ENCODE measurements at places on chromosomes 13 and 19.

- no peak for DNase-seq
Measured at GRCh38 chr19:21434967-21435544, 38.1 kb downstream of the ZNF493 start.

DNA sequence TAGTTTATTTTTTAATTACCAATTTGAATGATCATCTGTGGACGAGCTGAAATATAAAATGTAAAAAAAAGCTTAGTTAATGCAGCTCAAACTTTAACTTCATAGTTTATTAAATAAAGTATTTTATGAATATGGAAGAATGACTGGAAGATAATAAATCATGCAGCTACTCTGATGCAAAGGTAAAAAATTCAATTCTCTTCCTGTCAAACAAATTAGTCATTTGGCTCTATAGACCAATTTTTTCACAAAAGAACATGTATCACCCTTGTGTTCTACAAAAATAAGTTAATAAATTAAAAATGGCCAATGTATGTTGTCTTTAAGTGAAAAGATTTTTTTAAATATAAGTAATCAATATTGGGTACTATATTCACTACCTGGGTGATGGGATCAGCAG is 26.2 kb downstream of the EXOSC8 start:
- no peak for DNase-seq

- DNase-seq = no peak
Measured at GRCh38 chr19:7691497-7691896, 10.4 kb downstream of the FCER2 start.

- DNase-seq = no peak
Measured at GRCh38 chr19:932648-933552, 7.1 kb downstream of the ARID3A start.

DNA sequence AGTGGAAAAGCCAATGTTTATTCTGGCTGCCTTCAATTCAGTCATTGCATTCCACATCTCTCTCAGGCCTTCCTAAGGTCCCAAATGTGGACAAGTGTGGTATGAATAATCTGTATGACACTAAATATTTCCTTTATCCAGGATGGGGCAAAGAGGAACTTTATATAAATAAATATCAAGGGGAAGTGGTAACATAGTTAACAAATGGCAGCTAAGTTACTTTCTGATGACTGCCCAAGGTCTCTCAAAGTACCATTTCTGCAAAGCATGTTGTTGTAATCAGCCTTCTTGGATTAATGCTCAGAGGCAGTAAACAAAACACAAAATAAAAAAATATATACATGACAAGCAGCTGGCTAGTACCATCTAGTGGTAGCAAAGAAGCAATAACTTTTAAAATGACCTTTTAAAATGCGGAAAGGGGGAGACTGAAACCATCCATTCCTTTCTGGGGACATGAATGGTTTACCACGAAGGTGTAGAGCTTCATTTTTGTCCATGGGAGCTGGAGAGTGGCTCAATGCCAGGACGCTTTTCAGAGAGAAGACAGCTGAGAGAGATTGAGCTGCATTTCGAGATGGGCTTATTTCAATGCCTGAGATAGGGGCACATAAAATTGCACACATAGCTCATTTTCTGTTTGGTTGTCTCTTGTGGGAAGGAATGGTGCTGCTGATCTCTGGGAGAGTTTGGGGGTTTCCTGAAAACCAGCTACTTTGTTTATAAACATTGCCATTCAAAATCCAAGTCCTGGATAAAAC is 259.2 kb downstream of the RFC3 start:
- peak; percentile 48 for DNase-seq

GRCh38 chr13:110593430-110594130 is 21.8 kb upstream of the NAXD start:
- DNase-seq = peak; percentile 68

- DNase-seq = no peak
Measured at GRCh38 chr13:45474584-45475454, 10.1 kb downstream of the COG3 start.

- no peak for DNase-seq
Measured at GRCh38 chr19:30567536-30568232, 195.5 kb downstream of the ZNF536 start.

DNA sequence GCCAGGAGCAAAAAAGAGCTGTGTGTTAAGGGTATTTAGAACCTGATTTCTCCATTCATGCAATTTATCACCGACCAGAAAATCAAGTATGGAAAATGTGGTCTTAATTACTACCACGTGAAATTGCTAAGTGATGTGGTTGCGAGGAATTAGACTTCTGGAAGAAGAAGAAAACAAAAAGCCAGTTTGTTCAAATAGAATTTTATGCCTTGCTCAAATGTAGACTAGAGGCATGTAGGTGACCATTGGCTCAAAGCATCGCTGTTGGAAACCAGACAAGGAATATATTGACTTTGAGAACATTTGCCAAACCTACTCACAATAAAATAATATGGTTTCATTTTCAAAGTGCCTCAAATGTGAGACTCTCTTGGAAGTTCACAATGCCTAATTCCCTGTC is 57.3 kb upstream of the LRCH1 start:
- no peak for DNase-seq

DNA sequence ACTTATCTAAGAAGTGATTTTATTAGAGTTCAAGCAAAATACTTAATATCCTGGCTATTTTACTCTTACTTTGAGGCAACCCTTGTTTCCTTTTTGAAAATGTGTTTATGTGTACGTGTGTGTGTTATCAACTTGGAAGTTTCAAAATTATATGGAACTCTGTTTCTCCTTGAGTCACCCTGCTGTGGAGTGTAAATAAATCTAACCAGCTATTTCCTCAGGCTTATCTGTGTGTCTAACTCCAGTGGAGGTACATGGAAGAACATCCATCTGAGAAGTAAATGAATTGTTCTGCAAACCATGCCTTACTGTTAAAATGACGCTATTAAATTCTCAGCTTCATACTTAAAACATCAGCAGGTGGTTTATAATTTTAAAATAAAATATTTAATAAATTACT is 583.4 kb upstream of the SLITRK5 start:
- no peak for DNase-seq

GRCh38 chr13:109779074-109779473 is 7.3 kb downstream of the IRS2 start:
- no peak for DNase-seq

GRCh38 chr13:35855531-35856019 is 275.6 kb downstream of the DCLK1 start:
- DNase-seq = no peak

Measured in NCI-H1105 treated with DMSO at 0.1 percent for 48 hours (cell line).